ENCODE measurements at places on chromosomes 1 and 21. TPM values are rescaled to one million over a fixed set of nuclear protein-coding genes. Genes with fewer than 3 reads are reported as not detected.

DNA sequence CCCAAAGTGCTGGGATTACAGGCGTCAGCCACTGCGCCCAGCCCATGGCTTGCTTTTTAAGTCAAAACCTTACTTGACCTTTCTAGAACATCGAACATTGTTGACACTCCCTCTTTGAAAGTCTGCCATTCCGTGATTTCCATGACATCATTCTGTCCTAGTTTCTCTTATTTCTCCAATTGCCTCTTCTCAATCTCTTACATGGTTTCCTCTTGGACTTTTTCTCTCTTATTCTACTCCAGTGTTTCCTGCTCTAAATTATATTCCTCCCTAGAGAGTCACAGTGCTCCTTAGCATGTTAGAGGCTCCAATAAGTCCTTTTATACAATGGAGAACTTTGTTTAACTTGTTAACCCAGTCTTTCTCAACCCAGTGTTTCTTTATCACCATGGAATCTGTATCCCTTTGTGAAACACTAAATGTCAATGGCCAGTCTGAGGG, 25.5 kb downstream of the JAM2 start:
- H3K4me3 ChIP-seq, result no peak overlapping the region
- no peaks in the 10 kb centered on the region for H3K36me3 ChIP-seq
- H3K27me3 ChIP-seq, result no peaks in the 10 kb centered on the region

GRCh38 chr1:50193002-50193401, 84.3 kb downstream of the ELAVL4 start:
- no peaks in the 10 kb centered on the region for H3K36me3 ChIP-seq
- DNase-seq, result no peak
- H3K4me3 ChIP-seq, result no peak overlapping the region
- no peaks in the 10 kb centered on the region for H3K4me1 ChIP-seq

- peak; percentile 85 for DNase-seq
- peak overlapping the region; percentile 22 for H3K4me3 ChIP-seq
- no peaks in the 10 kb centered on the region for H3K27me3 ChIP-seq
- peaks cover 57% of the 10 kb centered on the region for H3K4me1 ChIP-seq
- H3K27ac ChIP-seq, result peak overlapping the region; percentile 96
Observed at GRCh38 chr1:21622466-21623315, 46.5 kb downstream of the RAP1GAP start.

- DNase-seq, result peak; percentile 67
- H3K36me3 ChIP-seq, result no peaks in the 10 kb centered on the region
- no peak overlapping the region for H3K4me3 ChIP-seq
- H3K27ac ChIP-seq, result peak overlapping the region; percentile 63
- no peaks in the 10 kb centered on the region for H3K27me3 ChIP-seq
- H3K4me1 ChIP-seq, result peaks cover 10% of the 10 kb centered on the region
Observed at GRCh38 chr1:94602802-94603625, 61.5 kb upstream of the F3 start.

DNA sequence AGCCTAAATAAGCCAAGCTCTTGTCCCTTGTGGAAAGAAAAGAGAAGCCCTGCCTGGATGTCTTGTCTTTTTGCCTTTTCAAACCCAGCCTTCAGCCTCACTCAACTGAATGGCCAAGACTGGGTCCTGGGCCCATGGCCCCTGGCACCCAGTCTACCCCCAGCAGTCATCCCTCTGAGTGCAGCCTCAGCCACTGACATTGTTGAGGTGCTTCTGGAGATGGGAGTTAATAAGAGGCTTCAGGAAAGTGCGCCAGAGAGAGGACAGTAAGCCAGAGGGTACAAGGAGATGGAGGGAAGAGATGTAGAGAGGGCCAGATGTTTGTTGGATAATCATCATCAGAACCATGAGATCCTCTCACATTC, 6.8 kb downstream of the FNDC5 start:
- no peak for DNase-seq
- no peaks in the 10 kb centered on the region for H3K27me3 ChIP-seq
- no peaks in the 10 kb centered on the region for H3K4me1 ChIP-seq
- H3K27ac ChIP-seq, result no peak overlapping the region

GRCh38 chr1:42469727-42470126, 6.6 kb downstream of the CCDC30 start:
- H3K27me3 ChIP-seq, result no peaks in the 10 kb centered on the region
- H3K4me3 ChIP-seq, result no peak overlapping the region
- no peaks in the 10 kb centered on the region for H3K36me3 ChIP-seq

The DISC1 gene
- total RNA-seq, result 19.3 TPM

DNA sequence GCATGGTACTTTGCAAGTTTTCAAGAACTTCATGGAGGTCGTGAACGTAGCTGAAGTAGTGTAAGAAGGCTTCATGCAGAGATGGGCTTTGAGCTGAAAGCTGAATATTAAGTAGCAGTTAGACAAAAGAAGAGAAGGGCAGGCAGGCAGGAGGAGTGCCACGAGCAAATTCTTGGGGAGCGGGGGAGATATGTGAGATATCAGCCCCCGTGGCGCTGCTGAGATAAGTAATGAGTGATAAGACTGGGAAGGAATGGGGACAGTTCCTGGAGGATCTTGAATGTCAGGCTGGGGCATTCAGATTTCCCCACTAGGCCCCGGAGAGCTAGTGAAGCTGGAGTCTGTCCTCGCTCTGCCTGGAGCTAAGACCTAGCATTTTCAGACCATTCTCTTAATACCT, 27.9 kb upstream of the KIRREL1 start:
- peaks cover 5% of the 10 kb centered on the region for H3K4me1 ChIP-seq
- no peaks in the 10 kb centered on the region for H3K27me3 ChIP-seq
- no peak overlapping the region for H3K4me3 ChIP-seq
- no peaks in the 10 kb centered on the region for H3K36me3 ChIP-seq
- no peak overlapping the region for H3K27ac ChIP-seq

DNA sequence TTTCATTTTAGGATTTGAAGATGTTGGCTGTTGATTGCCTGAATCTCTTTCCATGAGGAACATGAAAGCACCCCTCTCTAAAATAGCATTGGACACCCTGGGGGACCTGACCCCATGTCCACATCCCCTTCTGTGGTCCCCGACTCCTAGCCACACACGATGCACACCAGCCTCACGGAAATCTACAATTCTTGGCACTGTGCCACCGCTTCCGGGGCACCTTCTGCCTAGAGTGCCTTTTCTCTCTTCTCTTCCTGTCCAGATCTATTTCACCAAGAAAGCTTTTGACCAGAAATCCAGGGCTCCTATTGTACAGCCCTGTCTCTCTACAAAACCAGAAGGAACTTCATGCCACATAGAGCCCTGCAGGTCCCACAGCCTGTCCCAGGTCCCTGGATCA, 50.3 kb downstream of the MYSM1 start:
- DNase-seq, result peak; percentile 59
- no peak overlapping the region for H3K27ac ChIP-seq
- no peak overlapping the region for H3K4me3 ChIP-seq
- H3K4me1 ChIP-seq, result no peaks in the 10 kb centered on the region
- peaks cover 9% of the 10 kb centered on the region for H3K36me3 ChIP-seq

- no peak for DNase-seq
- no peak overlapping the region for H3K27ac ChIP-seq
- no peaks in the 10 kb centered on the region for H3K36me3 ChIP-seq
- no peaks in the 10 kb centered on the region for H3K27me3 ChIP-seq
- H3K4me3 ChIP-seq, result no peak overlapping the region
Observed at GRCh38 chr1:147575376-147575775, 34.1 kb downstream of the BCL9 start.

GRCh38 chr1:95061445-95062006, 11.2 kb downstream of the ALG14 start:
- no peak overlapping the region for H3K4me3 ChIP-seq
- H3K27ac ChIP-seq, result no peak overlapping the region

The CD101 gene
- 0.45 TPM for total RNA-seq

DNA sequence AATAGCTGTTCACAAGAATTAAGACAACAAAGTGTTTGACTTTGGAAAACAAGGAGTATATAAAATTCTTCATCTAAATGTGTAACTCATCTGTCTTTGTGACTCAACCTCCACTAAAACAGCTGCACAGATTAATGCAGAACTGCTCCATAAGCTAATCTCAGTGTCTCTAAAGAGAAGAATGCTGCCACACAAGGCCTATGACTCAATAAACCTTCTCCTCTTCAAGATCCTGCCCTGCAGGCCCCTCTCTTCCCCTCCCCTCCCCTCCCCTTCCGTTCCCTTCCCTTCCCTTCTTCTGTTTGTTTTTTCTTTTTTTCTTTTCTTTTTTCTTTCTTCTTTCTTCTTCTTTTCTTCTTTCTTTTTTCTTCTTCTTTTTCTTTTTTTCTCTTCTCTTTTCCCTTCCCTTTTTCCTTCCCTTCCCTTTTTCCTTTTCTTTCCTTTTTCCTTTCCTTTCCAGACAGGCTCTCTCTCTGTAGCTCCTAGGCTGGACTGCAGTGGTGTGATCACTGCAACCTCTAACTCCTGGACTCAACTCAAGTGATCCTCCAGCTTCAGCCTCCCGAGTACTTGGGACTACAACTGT, 1052.8 kb downstream of the BRINP3 start:
- H3K27ac ChIP-seq, result no peak overlapping the region
- no peak overlapping the region for H3K4me3 ChIP-seq
- H3K4me1 ChIP-seq, result no peaks in the 10 kb centered on the region
- no peaks in the 10 kb centered on the region for H3K36me3 ChIP-seq

The LRRC3 gene
- 5.5 TPM for total RNA-seq

DNA sequence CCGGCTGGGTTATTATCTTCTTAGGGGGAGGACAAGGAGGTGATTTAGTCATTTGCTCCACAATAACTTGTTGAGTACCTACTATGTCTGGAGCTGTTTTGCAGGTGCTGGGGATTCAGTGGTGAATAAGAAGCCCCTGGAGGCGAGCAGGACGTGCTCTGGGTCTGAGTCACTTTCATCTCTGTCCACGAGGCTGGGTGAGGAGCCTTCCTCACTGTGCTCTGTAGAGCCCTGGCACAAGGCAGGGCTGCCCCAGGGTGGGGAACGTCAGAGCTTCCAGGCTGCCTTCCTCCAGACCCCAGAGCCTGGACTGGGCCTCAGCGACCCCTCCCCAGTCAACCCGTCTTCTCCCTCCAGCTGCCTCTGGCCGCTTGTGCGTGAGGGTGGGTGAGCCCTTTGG, 2.5 kb upstream of the PADI6 start:
- H3K36me3 ChIP-seq, result no peaks in the 10 kb centered on the region
- no peak for DNase-seq
- no peak overlapping the region for H3K27ac ChIP-seq
- no peak overlapping the region for H3K4me3 ChIP-seq
- no peaks in the 10 kb centered on the region for H3K4me1 ChIP-seq
- peaks cover 57% of the 10 kb centered on the region for H3K27me3 ChIP-seq

The TNFRSF1B gene
- total RNA-seq, result 14.7 TPM

DNA sequence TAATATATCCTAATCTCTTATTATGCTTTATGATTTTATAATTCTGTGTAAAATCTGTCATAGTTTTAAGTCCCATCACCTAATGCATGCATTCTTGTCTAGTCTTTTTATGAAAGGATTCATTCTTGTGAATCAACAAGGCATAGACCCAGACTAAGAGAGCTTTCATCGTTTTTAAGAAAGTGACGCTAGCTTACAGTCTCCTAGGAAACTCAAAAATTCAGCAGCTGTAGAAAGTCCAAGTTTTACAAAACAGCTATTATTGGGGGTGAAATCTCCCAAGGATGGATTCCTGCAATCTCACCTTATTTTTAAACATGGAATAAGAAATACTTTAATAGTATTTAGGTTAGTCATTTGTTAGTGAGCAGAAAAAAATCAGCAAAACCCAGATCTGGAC, 104.7 kb downstream of the NCAM2 start:
- H3K36me3 ChIP-seq, result no peaks in the 10 kb centered on the region
- no peaks in the 10 kb centered on the region for H3K4me1 ChIP-seq
- DNase-seq, result no peak
- H3K27me3 ChIP-seq, result no peaks in the 10 kb centered on the region
- H3K4me3 ChIP-seq, result no peak overlapping the region

The ZP4 gene
- not detected for total RNA-seq

GRCh38 chr1:221509575-221510355, 232.1 kb downstream of the DUSP10 start:
- H3K27me3 ChIP-seq, result no peaks in the 10 kb centered on the region
- no peak overlapping the region for H3K4me3 ChIP-seq
- no peak overlapping the region for H3K27ac ChIP-seq
- no peaks in the 10 kb centered on the region for H3K4me1 ChIP-seq
- H3K36me3 ChIP-seq, result no peaks in the 10 kb centered on the region

The RORC gene
- total RNA-seq, result 16.2 TPM

The PSMD4 gene
- total RNA-seq, result 81.3 TPM

GRCh38 chr1:67695963-67696362, 11.0 kb downstream of the GADD45A start:
- H3K27ac ChIP-seq, result no peak overlapping the region
- H3K4me1 ChIP-seq, result no peaks in the 10 kb centered on the region
- H3K27me3 ChIP-seq, result no peaks in the 10 kb centered on the region
- H3K4me3 ChIP-seq, result no peak overlapping the region
- no peak for DNase-seq

DNA sequence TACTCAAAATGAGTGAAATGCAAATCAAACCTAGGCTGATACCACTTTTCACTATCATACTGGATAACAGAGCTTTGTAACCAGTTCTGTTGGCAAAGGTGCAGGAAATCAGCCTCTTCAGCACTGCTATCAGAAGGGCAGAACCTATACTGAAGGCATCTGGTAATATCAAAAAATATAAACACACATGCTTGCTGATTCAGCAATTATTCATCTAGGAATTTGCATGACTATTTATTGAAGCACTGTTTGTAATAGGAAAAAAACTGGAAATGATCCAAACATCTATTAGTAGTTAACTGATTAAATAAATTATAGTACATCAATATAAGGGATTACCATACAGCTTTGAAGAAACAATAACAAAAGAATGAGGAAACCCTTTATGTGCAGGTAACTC, 21.4 kb downstream of the ARHGAP29 start:
- no peak overlapping the region for H3K4me3 ChIP-seq
- no peaks in the 10 kb centered on the region for H3K4me1 ChIP-seq
- H3K27ac ChIP-seq, result no peak overlapping the region
- no peak for DNase-seq
- peaks cover 8% of the 10 kb centered on the region for H3K36me3 ChIP-seq

The ESRRG gene
- total RNA-seq, result 59.3 TPM

DNA sequence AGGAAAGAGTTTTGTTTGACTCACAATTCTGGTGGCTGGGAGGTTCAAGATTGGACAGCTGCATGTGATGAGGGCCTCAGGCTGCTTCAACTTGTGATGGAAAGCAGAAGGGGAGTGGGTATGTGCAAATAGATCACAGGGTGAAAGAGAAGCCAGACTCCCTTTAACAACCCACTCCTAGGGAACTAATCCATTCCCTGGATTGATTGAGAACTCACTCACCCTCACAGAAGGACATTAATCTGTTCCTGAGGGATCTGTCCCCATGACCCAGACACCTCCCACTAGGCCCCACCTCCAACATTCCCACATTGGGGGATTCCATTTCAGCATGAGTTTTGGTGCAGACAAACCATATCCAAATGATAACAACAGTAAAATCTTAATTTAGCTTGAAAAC, 25.6 kb downstream of the UBE2T start:
- H3K4me3 ChIP-seq, result no peak overlapping the region
- DNase-seq, result no peak
- H3K27me3 ChIP-seq, result no peaks in the 10 kb centered on the region
- no peaks in the 10 kb centered on the region for H3K36me3 ChIP-seq
